Thoracic aorta (tissue), 2 donors: ENCODE measurements at places on chromosomes 5 and 9. TPM values are rescaled to one million over a fixed set of nuclear protein-coding genes. Genes with fewer than 3 reads are reported as not detected.

LEAP2 gene
- not detected for total RNA-seq

TAF11L5 gene
- total RNA-seq: not detected

STING1 gene
- 202 TPM for total RNA-seq

PFN3 gene
- total RNA-seq: not detected

KYAT1 gene
- 14.2 TPM for total RNA-seq

FUT7 gene
- not detected for total RNA-seq

PTGR1 gene
- 20.2 TPM for total RNA-seq

NOXA1 gene
- total RNA-seq: 3.5 TPM

SH3RF2 gene
- 8.1 TPM for total RNA-seq

AK1 gene
- total RNA-seq: 35.1 TPM

DNA sequence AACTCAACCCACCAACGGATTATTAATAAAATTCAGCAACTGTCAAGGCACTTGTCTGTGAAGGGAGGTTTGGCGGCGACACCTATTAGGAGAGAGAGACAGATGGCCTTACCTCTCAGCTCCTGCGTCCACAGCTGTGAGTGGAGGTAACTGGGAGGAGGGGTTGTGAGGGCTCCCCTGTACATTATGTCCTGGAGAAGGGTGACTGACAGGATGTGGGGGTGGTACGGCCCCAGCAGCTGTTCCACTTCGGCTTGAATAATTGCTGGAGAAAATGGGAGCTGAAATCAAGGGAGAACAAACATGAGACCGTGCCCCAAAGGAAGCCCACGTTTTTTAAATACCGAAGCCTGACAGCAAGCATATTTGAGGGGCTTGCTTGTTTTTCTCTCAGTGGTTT lies 353.5 kb upstream of the RFX3 start:
- DNase-seq: no peak

- no peak for DNase-seq
These were observed 33.4 kb downstream of the PRRC1 start for GRCh38 chr5:127550652-127551409.

GRCh38 chr5:147554261-147554817 lies 44.5 kb upstream of the DPYSL3 start:
- DNase-seq: no peak

DNA sequence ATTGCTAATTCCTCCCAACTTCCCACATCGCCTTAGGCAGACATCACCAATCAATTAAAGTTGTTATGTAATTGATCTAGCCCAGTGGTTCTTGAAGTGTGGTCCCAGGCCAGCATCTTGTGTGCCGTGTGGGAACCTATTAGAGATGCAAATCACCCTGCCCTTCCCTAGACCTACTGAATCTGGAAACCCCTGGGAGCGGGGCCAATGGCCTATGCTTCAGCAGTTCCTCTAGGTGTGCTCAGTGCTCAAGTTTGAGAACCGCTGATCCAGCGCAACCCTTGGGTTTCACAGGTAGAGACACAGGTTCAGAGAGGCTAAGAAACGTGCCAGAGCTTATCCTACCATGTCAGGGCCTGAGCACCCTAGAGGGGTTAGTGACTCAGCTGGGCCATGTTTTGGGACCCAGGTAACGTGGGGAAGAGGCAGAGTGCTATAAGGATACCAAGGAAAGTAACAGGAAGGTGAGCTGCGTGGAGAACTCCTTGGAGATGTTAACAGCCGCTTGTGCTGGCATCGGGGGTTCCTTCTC lies 4.4 kb downstream of the SLC34A1 start:
- no peak for DNase-seq

- no peak for DNase-seq
These were observed 182.2 kb upstream of the TNC start for GRCh38 chr9:115300116-115300515.

- DNase-seq: no peak
These were observed at the start of gene DBN1 for GRCh38 chr5:177473443-177474001. Gene DBN1, minus strand, starts transcription at chr5:177473634. Its CDS starts 113 bp downstream, at chr5:177473521.

DNA sequence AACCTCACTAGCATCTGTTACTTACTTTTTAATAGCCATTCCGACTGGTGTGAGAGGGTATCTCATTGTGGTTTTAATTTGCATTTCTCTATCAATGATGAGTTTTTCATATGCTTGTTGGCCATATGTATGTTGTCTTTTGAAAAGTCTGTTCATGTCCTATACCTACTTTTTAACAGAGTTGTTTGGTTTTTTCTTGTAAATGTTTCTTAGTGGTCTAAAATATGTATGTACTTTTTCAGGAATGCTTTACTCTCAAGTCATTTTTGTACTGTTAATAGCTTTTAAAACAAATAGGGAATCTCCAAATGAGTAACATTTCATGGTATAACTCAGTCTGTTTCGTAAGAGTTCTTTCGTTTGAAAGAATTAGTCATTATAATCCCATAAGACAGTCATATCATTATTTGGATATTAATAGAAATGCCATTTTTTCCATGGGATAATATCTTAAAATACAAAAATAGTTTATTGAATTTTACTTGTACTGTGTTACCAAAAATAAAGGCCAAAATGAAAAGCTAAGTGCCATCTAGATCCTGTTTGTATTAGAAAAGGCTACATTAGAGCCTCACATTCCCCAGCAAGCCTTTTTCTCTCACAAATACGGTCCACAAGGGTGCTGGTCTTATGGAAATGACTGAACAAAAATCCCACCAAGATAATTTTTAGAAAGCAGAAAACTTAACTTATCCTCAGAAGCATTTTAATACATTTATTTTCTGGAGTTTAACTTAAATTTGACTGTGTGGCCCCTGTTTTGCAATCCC lies 247.7 kb downstream of the PJA2 start:
- DNase-seq: no peak

- DNase-seq: no peak
These were observed 162.5 kb downstream of the COL23A1 start for GRCh38 chr5:178427576-178428197.

GRCh38 chr5:110371725-110372041 lies 354.8 kb downstream of the TMEM232 start:
- no peak for DNase-seq

DNA sequence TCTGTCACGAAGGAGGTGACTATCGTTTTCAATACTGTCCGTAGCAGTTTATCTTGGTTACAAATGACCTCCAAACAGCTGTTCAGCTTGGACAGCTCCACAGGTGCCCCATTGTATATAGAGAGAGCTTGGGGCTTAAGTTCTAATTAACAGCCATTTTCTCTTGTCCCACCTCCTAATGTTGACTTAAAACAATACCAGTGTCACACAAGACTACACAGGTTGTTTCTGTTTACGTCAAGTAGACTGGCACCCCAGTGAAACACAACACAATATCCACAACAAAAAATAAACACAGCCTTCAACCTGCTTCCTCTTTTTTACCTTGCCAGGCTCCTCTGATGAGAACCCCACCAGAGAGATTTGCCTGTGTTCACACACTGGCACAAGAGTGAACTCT lies 39.8 kb upstream of the TLE1 start:
- no peak for DNase-seq

DNA sequence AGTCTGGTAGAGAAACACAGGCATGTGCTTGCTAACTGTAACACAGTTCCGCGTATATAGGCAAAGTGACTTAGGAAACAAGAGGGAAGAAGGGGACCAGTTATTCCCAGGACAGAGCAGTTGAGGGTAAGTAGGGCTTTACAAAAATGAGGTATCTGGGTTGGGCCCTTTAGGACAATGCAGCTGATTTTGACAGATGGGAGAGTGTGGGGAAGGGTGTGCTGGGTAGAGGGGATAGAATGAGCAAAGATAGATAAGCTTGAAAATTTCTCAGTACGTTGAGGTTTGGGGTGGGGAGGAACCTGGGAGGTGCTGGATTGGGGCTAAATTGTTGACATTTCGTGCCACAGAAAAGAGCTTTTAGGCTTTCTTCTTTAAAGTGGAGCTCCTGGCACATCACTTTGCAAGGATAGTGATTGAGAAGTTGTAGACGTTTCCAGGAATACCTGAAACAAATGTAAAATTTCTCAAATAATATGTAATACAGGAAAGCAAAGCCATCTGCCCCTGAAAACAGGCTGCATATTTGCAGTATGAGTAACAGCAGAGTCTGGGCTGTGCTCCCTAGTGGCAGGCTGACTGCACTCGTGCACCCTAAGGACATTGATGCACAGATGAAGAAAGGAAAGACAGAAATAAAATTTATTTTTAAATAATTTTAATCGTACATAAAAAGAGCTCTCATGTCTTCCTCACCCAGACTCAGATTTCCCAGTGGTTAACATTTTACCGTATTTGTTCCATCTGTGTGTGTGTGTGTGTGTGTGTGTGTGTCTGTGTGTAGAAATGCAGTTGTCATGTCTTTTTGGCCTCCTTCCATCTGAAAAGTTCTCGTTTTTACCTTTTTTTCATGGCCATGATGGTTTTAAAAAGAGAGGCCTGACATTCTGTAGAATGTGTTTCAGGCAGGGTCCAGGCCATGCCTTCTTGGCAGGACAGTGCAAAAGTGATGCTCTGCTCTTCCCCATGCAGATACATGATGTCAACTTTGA lies 144.9 kb upstream of the DMRT1 start:
- DNase-seq: no peak

DNA sequence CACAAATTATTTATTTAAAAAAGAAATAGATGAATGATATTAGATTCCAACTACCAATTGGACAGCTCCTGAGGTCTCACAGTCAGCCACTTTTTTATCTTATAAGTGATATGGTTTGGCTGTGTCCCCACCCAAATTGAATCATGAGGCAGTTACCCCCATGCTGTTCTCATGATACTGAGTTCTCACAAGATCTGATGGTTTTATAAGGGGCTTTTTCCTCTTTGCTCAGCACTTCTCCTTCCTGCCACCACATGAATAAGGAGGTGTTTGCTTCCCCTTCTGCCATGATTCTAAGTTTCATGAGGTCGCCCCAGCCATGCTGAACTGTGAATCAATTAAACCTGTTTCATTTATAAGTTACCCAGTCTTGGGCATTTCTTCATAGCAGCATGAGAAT lies 12.9 kb downstream of the NLN start:
- no peak for DNase-seq

- no peak for DNase-seq
These were observed 49.8 kb downstream of the SGCD start for GRCh38 chr5:156376751-156377150.

- DNase-seq: no peak
These were observed 68.8 kb downstream of the C9orf50 start for GRCh38 chr9:129552064-129552463.

GRCh38 chr5:55533521-55534435 lies 986 bp downstream of the PLPP1 start:
- DNase-seq: no peak

DNA sequence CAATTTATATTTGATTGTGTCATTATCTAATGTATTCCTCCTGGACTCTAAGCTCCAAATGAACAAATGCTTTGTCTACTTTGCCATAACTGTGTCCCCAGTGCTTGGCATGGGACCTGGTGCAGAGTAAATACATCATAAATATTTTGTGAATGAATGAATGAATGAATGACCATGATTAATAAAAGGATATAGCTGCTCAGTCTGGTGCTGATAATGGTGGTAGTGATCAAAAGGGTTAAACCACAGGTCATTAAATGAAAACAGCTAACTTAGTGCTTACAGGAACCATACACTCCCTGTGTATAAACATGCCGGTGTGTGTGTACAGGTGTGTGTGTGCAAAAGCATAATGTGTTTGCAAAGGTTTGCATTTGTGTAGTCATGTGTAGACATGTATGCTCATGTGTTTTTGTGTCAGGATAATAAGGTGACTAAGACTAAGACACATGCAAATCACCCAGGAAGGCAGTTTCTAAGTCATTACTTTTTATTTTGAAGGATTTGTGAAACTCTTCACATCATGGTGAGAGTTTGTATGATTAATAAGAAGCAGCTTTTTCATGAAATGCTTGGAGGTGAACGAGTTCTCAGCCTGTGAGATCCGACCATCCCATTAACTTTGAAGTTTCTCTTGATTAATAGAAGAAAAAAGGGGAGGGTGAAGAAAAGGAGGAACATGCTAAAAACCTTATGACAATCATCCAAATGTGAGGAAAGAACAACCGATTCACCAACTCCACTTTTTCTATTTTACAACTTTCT lies 24.6 kb downstream of the SPARC start:
- no peak for DNase-seq

DNA sequence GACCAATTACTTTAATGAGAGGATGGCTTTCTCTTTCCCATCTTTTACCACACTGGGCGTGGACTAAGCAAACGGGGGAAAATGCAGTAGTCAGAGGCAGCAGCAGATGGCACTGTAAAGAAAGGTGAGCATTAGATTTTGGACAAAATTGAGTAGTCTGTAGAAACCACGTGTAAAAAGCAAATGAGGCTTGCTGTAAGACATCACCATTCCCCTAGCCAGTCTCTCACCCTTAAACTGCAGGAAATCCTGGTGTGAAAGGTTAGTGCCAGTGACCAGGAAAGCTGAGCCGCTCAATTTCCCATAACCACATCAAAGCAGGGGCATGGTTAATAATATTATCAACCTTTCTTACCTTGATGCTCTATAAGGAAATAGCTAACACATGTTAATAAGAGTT lies 31.8 kb downstream of the SPATA31C2 start:
- no peak for DNase-seq

GRCh38 chr5:68333649-68334552 lies 118.3 kb downstream of the PIK3R1 start:
- DNase-seq: no peak

GRCh38 chr5:150413176-150413901 lies 629 bp upstream of the CD74 start:
- no peak for DNase-seq

GRCh38 chr9:17719053-17719452 lies 140.2 kb downstream of the SH3GL2 start:
- DNase-seq: no peak

DNA sequence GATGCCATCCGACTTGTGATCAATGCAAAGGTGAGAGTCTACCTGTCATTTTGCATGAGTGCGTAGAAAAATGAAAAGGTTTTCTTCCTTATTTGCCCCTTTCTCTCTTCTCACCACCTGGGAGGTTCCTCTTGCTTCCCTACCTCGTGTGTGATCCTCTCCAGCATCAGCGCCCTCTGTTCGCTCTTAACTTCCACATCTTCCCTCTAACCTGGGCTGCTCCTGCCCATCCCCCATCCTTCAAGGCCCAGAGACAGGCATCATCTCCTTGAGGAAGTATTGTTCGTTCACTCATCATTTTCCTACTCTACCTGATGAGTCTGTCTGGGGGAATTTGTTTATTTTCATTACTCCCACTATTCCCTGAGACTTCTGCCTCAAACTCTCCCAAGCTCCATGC lies 55.8 kb downstream of the RFK start:
- DNase-seq: no peak

DNA sequence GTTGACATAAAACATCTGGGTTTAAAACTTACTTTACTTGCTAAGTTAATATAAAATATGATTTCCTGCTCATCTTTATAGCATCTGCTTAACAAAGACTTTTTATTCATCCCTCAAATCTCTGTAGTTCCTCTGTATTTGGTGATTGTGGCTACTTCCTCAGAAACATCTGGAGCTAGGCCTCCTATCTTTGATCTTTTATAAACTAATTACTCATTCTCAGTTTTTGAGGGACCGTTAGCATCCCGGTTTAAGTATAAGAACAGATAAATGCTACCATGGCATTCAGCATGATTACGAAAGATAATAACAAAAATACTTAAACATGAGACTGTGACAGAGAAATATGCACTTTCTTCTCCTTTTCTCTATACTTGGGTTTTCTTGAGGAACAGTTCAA lies 85.3 kb downstream of the SLC38A9 start:
- DNase-seq: no peak

- DNase-seq: no peak
These were observed at the start of gene CARD19 for GRCh38 chr9:93096131-93096802. Gene CARD19, plus strand, starts transcription at chr9:93096217. Its CDS starts 129 bp downstream, at chr9:93096346.

GRCh38 chr9:80156756-80157472 lies 585.1 kb downstream of the TLE4 start:
- DNase-seq: no peak

- no peak for DNase-seq
These were observed 138.3 kb downstream of the HSD17B3 start for GRCh38 chr9:96163712-96164111.

GRCh38 chr5:172897481-172898217 lies 61.6 kb upstream of the RPL26L1 start:
- DNase-seq: peak; percentile 35
